ENCODE measurements at places on chromosomes 4 and X.

GRCh38 chrX:64395568-64395929, 297 bp upstream of the MTMR8 start:
- no peak for DNase-seq

DNA sequence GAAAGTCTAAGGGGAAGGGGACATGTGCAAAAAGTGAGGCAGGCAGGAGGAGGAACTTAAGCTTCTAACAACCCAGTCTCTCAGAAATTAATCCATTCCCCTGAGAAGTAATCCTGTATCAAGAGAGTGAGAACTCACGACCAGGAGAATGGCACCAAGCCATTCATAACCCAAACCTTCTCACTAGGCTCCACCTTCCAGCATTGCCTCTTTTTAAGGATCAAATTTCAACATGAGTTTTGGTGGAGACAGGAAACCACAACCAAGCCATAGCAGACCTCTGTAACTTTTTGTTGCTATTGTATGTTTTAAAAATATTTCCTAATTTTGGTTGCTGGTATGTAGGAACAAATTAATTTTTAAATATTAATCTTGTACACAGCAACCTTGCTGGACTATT, 32.8 kb downstream of the PASD1 start:
- no peak for DNase-seq

DNA sequence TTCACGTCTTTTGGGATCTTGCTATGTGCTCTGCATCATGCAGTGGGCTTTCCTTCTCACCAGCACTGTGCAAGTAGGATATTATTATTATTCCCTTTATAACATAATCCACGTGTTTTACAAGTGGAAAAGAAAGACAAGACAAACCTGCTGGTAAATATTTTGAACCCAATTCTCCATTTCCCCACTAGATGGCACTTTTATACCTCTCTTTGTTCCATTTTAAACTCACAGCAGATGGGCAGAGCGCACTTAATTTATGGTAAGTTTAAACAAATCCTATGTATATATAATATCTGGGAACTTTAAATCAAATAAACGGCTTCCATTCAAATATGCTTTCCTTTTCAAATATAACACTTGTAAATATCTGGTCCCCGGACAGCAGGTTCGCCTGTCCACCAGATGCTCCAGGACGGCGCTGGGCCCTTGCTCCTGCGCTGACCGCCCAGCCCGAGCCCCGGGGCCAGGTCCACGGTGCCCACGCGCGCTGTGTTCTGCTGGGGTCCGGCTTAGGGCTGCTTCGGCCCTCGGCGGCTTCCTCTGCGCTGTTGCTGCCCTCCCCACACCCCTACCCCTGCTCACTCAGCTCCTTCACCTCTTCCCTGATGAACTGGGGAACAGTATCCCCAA, 31.1 kb downstream of the F11 start:
- peak; percentile 31 for DNase-seq

- no peak for DNase-seq
These were observed 14.0 kb upstream of the GABRA3 start for GRCh38 chrX:152465132-152465531.

DNA sequence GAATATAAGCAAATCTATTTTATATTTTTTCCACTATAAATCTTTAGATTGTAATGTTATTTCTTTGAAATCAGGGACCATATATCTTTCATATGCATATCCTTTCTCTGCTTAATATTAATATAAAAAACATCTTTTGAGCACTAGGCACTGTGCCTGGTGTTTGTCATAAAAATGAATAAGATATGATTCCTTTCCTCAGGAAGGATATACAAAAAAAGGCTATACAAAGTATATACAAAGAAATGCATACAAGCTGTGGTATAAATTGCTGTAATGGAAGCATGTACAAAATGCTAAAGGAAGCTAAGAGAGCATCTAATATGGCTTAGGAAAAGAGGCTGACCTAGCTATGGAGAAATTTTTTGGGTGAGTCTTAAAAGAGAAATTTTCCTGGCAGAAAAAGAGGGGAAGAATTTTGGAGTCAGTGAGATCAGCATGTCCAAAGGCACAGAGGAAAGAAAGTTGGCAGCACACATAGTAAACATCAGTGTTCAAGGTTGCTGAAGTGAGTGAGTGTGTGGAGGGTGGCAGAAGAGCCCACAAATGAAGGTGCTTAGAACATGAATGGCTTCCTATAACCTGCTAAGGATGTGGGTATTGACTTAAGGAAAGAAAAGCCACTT, 500.0 kb downstream of the SPRY1 start:
- DNase-seq: no peak

GRCh38 chr4:81796790-81797528, 325.3 kb upstream of the RASGEF1B start:
- DNase-seq: peak; percentile 21

GRCh38 chr4:14528918-14529317, 473.4 kb upstream of the CPEB2 start:
- DNase-seq: no peak

DNA sequence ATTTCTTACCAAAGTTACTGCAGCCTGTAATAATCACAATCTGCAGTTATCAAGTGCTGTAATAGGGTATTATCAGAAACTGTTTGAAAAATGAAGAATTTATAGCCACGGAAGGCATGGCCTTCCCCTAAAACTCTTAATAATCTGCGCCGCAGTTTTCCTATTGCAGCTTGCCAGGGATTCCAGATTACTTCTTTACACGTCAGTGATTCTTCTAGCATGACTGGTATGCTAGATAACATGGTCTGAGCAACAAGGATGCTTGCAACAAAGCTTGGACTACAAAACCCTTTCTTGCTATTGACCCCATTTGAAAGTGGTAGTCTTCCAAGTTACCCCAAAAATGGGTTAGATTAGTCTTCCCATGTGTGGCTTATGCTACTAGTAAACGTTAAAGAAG, 47.2 kb upstream of the GK2 start:
- no peak for DNase-seq

Measured in natural killer cell (primary cell).